ENCODE measurements at places on chromosomes 1 and 21.
A peak's percentile ranks its signal among the peaks of the same experiment; 100 is the strongest.

DNA sequence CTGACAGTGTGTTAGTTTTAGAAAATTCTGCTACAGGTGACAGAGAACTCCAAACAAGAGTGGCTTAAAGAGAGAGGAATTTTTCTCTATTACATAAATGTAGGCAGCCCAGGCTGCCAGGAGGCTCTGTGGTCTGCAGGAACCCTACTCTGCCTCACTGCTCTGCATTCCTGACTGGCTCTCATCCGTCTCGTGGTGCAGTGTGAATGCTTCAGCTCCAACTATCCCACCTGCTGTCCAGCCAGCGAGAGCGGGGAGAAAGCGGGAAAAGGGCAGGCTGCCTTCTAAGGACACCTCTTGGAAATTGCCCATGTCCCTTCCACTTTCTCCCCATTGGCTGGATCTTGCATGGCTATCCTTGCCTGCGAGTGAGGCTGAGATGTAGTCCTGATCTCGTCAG, 131.3 kb downstream of the PEX14 start:
- no peak for DNase-seq

DNA sequence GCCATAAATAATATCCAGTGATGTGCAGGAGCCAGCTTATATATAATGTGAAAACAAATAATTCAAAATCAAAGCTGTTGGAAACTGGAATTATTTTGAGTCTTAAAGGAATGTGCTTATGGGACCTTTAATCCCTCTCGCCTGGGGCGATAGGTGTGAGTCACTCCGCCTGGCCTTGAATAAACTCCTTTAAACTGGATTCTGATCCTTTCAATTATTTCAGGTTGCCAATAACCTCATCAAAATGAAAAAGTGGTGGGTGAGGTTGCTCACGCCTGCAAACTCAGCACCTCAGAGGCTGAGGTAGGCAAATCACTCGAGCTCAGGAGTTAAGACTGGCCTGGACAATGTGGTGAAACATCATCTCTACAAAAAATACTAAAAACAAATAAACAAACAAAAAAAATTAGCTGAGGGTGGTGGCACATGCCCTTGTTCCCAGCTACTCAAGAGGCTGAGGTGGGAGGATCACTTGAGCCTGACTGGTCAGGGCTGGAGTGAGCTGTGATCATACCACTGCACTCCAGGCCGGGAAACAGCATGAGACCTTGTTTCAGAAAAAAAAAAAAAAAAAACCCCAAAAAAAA, 11.4 kb upstream of the SLC2A5 start:
- DNase-seq = no peak

DNA sequence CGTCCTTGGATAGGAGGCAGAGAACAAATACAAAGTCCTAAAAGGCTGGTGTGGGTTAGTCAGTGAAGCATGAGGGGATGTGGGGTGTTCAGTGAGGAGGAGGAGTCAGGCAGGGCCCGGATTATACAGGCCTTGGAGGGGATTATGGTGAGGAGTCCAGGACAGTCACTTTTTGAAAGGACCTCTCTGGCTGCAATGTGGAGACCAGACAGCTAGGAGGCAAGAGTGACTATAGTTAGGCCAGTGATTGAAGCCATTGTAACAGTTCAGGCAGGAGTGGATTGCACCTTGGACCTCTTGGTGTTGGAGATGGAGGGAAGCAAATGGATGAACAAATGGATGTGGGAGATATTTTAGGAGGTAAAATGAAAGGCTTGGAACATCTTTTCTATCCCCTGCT, 115.8 kb downstream of the C1orf94 start:
- DNase-seq = no peak

DNA sequence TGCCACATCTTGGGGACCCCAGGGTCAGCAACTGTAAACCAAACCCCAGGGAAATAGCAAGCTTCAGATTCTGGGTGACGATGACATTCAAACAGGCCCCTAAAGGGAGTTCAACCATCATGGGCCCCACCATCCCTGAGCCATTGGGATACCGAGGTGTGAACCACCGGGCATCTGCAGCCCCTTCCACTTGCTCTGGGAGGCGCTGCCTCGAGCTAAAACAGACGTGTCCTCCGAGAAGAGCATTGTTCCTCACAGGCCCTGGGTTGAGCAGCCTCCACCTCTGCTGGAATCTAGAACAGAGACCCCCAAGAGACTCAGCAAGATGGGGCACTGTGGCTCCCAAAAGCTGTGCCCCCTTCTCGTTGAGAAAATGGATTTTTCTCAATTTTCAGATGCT, 19.0 kb upstream of the EFHD2 start:
- no peak for DNase-seq

DNA sequence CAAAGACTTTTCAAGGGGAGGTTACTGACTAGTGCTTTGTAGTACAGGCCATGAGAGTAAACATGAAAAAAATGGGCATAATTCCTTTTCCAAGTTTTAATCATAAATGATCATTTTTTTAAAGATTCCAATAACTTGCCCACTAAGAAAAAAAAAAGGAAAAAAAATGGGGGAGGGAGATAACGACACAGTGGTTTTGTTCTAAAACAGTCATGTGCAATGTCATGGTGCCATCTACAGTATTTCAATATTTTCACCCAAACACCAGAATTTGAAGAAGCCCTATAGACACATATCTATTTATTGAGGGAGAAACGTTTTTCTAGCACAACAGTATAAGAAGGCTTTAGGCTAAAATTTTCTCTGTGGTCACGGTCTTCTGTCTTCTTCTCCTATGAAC, 250.2 kb downstream of the LTN1 start:
- DNase-seq = no peak

DNA sequence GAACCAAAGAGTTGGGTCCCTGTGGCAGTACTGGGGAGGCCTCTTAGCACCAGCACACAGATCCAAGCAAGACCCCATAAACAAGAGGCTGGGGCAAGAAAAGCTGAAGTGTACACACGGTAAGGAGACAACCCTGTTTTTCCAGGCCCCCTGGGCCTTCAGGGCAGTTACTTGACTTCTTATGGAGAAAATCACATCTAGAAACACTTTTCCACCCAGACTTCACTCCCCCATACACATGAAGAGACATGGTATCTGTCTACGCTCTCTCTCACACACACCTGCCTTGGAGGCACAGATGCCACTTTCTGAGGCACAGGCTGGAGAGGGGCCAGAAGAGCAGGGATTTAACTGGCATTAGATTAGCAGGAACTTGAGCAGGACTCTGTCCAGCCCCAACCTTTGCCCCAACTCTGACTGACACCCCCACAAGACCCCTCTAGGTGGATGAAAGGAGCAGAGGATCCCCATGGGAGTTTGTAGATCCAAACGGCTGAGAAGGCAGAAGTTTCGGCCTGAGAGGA, 2.2 kb downstream of the CERS2 start:
- DNase-seq = no peak

GRCh38 chr1:169941982-169942830, 48.5 kb upstream of the SCYL3 start:
- DNase-seq = no peak

- no peak for DNase-seq
These were observed 145.1 kb downstream of the NPHP4 start for GRCh38 chr1:5847013-5847659.

GRCh38 chr1:184078564-184079249, 27.2 kb downstream of the TSEN15 start:
- no peak for DNase-seq

DNA sequence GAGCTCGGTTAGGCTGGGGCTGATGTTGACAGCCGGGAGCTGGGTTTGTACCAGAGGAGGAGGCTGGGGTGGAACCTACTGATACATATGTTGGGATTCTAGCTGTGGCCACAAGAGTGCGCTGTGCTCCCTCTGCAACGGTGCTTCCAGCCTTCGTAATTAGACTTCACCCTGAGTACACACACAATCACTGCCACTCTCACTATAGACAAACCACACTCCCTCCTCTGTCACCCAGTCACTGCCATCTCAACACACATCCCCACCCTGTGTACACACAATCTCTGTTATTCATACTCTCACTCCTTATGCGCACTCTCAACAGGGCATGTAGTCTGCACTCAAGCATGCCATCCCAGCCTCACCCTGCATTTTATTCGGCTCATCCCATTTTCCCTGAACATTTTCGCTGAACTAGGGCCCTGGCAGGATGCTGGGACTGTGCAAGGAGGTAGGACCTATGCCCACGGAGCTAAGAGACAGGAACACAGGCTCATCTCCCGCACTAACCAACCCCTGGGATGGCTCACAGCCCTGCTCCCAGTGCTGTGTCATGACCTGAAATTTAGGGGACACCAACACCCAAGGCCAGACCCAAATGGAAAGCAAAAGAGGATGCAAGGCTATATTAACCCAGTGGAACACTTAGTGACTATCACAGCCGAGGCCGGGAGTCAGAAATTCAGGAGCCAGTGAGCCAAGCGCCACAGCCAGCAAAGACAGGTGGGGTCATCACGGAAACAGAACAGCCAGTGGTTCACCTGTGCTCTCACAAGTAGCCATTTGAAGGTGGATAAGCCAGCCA, 5.7 kb downstream of the GJB3 start:
- DNase-seq = peak; percentile 78

DNA sequence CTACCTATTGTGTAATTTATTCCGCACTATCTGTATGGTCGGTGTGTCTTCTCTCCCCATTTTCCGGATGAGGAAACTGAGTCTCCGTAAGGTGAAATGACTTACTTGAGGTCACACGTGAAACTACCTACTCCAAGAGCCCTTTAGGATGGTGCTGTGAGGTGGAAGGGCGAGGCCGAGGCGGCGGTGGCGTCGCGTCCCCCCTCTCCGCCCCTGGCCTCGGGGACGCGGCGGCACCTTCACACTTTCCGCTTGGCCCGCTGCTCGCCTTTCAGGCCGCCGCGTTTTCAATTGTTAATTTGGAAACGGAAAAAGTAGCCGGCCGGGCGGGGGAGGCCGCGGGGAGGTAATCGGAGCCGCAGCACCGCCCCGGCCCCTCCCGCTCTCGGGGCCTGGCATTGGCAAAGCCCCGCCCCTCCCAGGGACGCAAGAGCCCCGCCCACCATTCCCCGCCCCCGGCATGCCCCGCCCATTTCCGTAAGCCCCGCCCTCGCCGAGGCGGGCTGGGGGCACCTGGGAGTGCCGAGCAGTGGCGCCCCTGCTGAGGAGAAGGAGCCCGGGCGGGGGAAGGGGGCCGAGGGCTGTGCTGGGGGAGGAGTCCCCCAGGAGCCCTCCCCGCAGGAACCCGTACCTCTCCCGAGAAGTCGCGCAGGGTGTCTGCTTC, 18.6 kb downstream of the KCNQ4 start:
- peak; percentile 100 for DNase-seq

DNA sequence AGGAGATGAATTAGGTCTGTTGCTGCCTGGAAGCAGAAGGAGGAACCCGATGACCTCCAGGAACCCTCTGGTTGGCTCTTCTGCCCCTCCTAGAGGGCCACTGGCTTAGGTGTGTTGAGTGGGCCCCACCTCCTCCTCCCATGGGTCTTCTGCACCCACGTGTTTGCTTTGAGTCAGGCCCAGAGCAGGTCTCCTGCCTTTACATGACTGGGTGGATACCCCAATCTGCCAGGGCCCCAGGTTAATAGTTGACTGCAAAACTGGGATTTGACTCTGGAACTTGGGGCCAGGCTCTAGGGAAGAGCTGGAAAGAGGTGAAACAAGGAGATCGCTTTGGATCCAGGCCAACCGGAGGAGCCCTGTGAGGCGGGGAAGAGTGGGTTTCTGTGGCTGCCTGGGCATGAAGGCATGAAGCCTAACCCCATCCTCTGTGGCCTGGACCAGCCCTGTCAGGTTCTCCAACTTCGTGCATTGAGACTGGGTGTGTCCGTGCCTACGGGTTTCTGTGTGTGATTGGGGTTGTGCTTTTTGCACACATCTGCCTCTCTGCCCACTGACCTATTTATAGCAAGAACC, 7.8 kb upstream of the LAD1 start:
- DNase-seq = no peak

DNA sequence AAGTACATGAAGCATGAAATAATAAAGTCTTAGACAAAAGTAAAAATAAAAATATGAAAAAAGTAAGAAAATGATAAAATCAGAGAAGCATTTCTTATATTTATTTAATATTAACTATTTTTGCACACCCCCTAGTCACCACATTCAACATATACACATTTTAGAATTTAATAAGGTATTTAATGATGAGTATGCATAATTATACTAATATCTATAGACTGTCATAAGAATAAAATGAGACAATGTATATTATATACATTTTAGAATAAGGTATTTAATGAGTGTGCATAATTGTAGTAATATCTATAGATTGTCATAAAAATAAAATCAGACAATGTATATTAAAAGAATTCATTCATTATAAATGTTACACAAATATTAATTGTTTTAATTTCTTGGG, 18.9 kb downstream of the PIGK start:
- no peak for DNase-seq

GRCh38 chr1:49408346-49408745, 615.4 kb downstream of the AGBL4 start:
- DNase-seq = no peak

DNA sequence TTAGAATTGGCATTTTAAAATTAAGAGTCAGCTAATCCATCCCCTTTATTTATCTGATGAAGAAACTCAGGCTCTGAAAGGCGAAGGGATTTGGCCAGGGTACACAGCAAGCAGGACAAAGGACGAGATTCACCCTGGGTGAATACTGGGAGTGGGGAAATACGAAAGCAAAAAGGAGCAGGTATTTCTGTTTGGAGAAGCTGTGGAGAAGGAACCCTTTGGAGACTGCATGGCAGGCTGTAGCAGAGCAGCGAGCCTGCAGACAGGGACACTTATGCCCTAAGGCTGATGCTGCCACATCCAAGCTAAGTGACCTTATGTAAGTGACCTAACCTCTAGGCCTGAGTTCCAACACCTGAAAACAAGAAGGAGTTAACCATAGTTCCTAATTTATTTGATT, 207.2 kb upstream of the C1orf87 start:
- no peak for DNase-seq

DNA sequence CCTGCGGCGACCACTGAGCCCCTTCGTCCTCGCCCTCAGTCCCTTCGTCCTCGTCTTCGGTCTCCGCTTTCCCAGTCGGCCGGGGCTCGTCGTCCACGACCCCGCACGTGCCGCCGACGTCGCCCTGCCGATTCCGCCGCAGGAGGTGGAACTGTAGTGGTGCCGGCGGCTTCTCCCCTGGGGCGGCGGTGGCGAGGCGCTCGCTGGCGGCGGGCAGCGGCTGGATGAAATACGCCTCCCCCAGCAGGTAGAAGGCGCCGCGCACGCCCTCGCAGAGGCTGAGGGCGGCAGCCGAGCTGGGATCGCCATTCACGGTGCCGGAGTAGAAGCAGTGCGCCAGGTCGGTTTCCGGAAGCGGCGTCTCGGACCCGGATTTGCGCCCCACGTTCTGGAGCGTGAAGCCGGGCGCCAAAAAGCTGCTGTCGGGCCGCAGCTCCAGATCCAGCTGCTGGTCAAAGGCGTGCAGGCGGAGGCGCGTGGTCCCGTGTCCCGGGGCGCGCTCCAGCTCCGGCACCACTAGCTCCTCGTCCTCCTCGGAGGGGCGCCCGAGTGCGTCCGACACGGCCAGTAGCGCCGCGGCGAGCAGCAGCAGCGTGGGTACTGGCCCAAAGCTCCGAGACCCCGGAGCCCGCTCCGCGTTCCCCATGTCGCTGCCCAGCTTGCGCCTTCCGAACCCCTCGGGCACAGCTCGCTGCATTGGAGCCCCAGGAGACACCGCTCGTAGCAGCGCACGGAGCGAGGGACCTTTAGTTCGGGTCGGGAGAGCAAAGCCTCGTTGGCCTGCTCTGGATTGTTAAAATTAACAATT, 747 bp downstream of the ADAMTS1 start:
- DNase-seq = no peak

All from NCI-H748 treated with DMSO at 0.1 percent for 48 hours (cell line).